ENCODE measurements at places on chromosomes 6 and 20.

GRCh38 chr6:93787841-93788240 is 368.5 kb upstream of the EPHA7 start:
- DNase-seq = no peak

DNA sequence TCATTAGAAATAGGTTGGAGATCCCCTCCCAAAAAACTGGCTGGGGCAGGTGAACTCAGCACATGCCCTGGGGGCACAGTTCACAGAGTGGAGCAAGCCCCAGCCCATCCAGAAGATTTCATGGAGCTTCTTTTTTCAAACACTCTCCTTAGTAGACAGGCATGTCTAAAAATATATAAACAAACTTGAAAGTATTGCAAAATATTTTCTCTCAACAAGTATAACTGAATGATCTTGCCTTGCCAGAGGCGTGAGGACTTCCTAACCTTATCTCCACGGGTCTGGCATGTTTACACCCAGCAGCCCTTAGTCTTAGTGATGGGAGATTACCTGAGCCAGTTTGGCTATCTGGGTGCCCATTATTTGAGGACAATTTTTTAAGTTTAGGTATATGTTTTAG is 107.1 kb downstream of the QRSL1 start:
- DNase-seq = no peak

DNA sequence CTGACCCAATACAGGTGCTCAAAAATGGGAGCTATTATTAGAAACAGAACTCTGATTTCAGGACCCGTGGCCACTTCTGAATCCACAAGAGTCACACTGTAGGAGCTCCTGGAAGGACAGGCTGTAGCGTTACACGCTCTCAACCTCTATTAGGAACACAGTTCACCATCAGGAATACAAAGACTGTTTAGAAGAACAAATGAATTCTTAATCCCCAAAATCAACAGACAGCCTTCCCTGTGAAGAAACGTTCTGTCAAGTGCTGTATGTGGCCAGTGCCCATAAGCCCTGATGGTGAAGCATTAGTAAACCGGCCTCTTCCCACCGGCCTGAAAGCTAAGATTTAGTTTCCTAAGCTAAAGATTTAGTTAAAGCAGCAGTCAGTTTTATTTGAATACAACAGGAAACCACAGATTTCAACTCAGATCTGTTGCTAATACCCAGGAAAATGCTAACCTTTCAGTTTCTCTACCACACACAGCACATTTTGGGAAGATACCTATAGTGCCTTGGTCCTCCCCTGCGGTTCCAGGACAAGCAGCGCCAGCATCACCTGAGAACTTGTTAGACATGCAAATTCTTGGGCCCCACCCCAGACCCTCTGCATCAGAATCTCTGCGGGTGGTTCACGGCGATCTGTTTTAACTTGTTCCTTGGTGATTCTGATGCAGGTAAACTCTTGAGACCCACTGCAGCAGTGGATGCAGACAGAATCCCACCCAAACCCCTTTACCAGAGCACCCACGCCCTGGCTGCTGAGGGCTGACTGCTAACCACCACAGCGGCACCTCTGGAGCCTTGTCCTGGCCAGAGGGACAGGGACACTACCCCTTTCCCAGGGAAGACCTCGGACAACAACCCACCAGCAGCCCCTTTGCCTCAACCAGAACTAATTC is 33.4 kb downstream of the MTRES1 start:
- no peak for DNase-seq

- peak; percentile 90 for DNase-seq
These were observed at the start of gene MRPS18A for GRCh38 chr6:43687437-43688347. Gene MRPS18A, minus strand, starts transcription at chr6:43687791. Its CDS starts 12 bp downstream, at chr6:43687779.

DNA sequence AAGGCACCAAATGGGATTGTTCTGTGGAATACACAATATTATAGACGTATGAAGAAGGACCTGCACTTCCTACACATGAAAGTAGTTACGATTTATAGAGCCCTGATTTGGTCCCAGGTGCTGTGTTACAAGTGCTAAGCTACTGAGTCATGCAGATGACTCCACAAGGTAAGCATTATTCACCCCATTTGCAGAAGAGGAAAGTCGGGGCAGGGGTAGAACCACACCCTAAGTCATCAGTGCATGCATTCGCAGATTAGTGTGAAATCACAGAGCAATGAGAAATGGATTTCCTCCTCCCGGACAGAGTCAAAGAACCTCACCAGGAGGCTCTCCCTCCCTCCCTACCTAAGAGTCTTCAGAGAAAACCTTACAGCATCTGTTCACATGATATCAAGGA is 279.5 kb downstream of the LRFN2 start:
- no peak for DNase-seq

DNA sequence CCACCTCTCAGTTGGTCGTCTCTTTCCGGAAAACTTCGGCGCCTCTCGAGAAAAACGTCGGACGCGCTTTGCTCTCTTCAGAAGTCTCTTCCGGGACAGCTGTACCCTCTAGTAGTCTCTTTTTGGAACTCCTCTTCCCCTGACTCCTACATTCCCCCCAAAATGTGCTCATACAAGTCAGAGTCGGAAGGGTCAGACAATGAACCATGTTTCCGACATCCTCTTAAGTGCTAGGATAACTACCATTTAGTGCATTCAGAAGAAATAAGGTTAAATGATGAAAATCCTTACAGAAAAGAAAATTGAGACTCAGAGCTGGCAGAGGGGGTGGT is 476 bp upstream of the TP53RK start:
- DNase-seq = no peak

DNA sequence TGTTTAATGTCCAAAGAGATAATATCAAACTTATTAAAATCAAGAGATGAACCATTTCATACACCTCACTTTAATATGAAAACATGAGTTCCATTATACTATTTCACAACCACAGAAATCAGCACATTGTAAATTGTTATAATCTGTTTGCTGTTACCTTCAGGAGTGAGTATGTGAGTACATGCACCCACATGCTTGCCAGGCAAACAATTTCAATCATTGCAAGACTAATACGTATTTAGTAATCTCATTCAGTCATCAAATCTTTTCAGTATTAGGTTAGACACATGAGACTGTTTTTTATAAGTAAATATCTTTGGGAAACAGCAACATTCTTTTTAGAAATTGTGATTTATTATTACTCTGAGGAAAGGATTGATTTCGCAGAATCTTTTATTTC is 9.3 kb upstream of the EPM2A start:
- no peak for DNase-seq

DNA sequence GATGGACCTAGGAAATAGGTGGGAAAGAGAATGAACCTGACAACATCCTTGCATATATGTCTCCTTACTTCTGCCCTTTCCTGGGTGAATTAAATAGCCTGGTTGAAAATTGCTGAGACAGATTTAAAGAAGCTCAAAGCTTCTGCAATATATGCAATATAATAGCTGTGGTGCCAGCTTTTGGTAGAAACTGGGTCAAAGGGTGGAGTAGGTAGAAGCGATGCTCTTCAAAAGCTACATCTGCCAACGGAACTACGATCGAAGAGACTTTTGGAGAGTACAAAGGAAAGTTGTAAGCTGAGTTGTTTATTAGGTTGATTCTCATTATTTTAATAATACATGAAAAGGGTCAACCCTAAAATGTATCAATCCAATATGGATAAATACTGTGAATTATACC is 22.8 kb upstream of the TTK start:
- DNase-seq = no peak

- DNase-seq = peak; percentile 25
These were observed 146.8 kb downstream of the RPS12 start for GRCh38 chr6:132961122-132961521.

- no peak for DNase-seq
These were observed 110.3 kb downstream of the SOD2 start for GRCh38 chr6:159582736-159583135.

GRCh38 chr6:161228096-161228495 is 45.8 kb downstream of the AGPAT4 start:
- no peak for DNase-seq

DNA sequence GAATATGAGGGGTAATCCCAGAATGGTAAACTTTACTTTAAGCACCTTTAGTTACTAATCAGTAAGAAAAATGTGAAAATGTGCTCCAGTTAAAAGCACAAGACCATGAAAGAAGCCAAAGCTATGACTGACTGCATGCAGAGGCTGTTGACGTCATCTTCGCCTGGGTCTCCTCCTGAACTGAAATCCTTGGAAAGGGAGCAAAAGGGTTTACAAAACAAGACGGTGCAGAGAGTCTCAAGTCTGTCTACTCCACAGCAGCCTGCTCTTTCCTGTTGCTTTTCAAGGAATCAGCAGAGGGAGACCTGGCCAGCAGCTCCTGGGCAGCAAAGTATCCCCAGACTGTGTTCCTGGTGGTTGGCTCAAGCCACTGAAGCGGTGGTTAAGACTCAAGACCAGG is 10.2 kb downstream of the FKBP1A start:
- DNase-seq = no peak

DNA sequence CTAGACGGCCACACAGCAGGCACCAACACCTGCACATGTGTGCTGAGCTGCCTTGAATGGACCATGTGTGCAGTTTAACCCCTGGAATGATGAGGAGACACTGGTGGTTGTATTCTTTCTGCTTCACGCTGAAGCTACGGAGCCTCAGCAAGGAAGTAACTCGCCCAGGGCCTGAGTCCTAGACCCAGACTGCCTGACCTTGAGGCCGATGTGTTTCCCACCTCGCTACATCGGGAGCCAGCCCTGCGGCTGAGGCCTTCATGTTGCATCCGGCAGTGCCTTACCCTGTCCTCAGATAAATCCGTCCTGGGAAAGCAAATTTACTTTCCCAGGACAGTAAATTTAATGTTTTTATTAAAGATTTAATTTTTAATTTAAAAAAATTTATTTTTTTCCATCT is 110.0 kb upstream of the MTHFD1L start:
- DNase-seq = no peak

- peak; percentile 86 for DNase-seq
These were observed 96.1 kb upstream of the BHLHE23 start for GRCh38 chr20:63102721-63103375.

DNA sequence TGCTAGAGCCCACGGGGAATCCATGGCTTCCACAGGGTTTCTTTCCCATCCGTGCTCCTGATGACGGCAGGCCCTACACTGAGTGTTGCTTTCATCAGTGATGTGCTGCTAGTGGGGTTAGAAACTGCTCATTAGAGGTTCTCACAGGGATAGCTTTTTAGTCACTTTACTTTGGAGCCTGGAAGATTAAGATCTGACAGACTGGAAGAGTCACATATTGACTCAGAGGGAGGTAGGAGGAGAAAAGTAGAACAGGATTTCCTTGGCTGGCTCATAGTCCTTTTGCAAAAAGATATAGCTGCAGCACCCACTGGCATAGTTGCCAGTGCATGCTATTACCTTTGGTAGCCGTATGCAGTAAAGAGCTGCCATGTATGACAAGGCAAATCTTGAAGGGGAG is 890.3 kb downstream of the C6orf118 start:
- no peak for DNase-seq

- DNase-seq = no peak
These were observed 481.9 kb downstream of the GJA1 start for GRCh38 chr6:121917263-121917829.

DNA sequence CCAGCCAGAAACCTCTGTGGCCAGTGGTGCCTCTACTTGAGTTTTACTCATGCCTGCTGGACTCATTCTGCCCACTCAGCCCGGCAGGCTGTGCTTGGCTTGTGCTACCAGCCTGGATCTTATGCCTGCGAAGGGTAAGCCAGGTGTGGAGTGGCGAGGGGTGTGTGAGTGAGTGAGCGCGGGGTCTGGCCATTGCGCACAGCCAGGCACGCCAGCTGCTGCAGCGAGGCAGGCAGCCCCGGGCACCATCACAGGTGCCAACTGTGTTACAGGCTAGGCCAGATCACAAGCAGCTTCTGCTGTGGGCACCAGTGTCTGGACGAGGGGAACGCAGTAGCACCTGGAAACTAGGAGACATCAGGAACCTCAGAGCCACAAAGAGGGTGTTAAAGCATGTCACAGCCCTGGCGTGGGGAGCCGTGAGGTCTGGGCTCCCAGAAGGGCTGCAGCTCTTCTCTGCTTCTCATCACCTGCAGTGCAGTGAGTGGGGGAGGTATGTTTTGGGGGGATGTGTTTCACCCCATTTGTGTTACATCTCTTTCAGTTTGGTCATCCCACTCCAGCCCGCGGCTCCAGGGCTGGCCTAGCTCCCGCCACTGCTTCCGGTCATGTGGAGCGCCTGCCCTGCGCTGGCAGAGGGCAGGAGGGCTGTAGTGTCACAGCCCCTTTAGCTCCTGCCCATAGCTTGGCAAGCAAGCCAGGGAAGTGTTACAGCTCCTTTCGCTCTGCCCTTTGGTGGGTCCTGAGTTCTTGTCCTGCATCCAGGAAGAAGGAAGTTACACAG is 379.7 kb upstream of the IMPG1 start:
- no peak for DNase-seq

DNA sequence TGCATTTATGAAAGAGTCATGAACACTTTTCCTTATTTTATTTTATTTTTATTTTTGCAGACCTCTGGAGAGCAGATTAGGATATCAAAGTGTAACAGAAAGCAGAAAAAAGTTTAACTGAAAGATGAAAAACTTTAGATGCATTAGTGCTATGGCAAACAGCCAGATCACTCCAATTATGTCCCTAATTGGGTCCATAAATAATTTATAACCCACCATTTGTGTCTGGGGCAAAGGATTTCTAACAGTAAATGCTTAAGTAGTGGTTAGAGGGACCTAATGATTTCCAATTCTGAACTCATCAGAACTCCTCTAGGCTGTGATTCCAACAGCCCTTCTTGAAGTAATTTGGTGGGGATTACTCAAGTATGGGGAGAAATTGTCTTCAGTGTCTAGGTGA is 93.7 kb upstream of the PROKR2 start:
- no peak for DNase-seq

DNA sequence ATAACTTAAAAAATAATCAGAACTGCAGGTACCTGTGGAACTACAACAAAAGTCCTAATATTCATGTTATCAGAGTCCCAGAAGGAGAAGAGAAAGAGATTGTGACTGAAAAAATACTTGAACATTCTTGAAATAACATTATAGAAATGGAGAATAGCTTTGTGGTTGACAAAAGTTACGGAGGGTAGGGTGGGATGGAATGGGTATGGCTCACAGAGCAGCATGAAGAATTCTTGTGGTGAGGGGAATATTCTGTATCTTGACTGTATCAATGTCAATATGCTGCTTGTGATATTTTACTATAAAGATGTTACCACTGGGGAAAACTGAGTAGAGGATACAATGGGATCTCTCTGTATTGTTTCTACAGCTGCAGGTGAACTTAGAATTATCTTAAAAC is 122.5 kb downstream of the DST start:
- DNase-seq = no peak

DNA sequence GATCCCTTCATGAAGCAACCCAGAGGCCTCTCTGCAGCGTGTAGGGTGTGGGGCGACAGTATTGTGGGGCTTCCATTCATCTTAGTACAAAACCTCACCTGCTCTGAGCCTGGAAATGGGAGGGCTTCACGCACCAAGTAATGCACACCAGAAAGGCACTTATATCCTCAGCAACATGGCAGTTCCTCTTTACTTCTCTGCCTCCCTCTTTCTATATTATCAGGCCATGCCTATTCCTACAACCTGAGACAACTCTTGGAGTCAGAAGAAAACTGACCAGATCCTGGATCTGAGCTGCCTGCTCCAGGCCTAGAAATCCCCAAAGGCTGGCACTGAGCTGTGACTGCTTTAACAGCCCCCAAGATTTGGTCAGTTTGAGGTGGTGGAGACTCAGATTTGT is 7.6 kb upstream of the ZNF76 start:
- no peak for DNase-seq

- no peak for DNase-seq
These were observed 7.3 kb upstream of the SIRPG start for GRCh38 chr20:1664911-1665310.

All from urothelium cell line (cell line).